ENCODE measurements at places on chromosomes 5 and 9.

DNA sequence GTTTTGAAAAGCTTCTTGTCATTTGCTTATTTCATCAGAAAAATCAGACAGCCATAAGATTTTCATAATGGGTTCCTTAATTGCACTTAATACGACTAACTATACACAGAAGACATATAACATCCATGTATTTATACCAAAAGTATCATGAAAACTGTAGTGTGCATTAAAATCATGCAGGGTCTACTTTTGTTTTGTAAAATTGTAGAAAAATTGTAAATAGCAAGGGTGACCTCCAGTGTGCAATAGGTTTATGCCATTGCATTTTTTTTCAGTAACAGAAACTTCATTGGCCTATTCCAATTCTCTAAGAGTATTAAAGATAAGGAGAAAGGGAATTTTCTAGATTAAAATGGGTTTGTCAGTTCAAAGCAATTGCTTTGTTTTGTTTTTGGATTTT, 307.6 kb downstream of the KIAA0825 start:
- DNase-seq = no peak

DNA sequence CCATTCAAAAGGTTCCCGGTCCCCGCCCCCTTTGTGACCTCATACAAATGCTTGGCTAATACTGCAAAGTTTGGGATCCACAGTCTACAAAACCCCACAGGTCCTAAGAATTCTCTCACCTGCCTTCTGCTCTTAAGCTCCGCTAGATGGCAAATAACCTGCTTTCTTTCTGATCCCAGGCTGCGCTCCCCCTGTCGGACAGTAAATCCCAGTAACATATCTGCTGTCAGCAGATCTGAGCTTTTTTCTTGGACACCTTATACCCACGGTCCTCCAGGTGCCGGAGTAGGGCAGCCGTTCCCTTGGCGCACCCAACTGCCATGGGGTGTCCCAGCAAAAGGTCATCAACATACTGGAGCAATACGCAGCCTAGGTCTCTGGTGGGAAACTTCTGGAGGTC, 39.0 kb upstream of the PPP1R26 start:
- DNase-seq = no peak

GRCh38 chr9:81566074-81566698, 123.2 kb downstream of the TLE1 start:
- no peak for DNase-seq

- DNase-seq = no peak
Measured at GRCh38 chr9:20333991-20334390, 288.3 kb downstream of the MLLT3 start.

GRCh38 chr5:118479285-118479684, 509.1 kb downstream of the DTWD2 start:
- DNase-seq = no peak

- no peak for DNase-seq
Measured at GRCh38 chr9:4620057-4620765, 41.9 kb upstream of the PLPP6 start.

- peak; percentile 72 for DNase-seq
Measured at GRCh38 chr9:129383561-129384490, 205.8 kb upstream of the IER5L start.

- DNase-seq = no peak
Measured at GRCh38 chr5:673161-673830, 19.9 kb downstream of the TPPP start.

- DNase-seq = no peak
Measured at GRCh38 chr5:171893290-171893886, 107.8 kb downstream of the SMIM23 start.

DNA sequence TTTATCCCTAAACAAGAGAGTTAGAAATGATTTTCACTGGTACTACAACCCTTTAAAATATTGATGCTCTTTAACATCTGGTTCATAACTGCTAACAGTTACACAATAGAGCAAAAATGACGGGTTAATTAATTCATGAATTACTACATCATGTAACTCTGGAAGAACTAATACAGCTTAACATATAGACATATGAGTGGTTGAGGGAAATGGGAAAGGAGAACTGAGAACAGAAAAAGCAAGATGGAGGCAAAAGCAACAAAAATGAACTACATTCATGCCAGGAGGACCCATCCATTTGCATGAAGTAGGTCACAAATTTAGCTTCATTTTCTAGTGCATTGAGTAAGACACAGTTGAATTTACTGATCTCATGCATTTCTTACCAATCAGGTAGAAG, 61.8 kb downstream of the C9 start:
- DNase-seq = no peak

GRCh38 chr5:94505327-94506068, 112.9 kb downstream of the KIAA0825 start:
- DNase-seq = no peak

GRCh38 chr9:136907011-136907914, 20.9 kb downstream of the TRAF2 start:
- no peak for DNase-seq

GRCh38 chr5:11540112-11540511, 364.1 kb downstream of the CTNND2 start:
- no peak for DNase-seq

GRCh38 chr9:112234779-112235178, 59.7 kb upstream of the SUSD1 start:
- DNase-seq = no peak

DNA sequence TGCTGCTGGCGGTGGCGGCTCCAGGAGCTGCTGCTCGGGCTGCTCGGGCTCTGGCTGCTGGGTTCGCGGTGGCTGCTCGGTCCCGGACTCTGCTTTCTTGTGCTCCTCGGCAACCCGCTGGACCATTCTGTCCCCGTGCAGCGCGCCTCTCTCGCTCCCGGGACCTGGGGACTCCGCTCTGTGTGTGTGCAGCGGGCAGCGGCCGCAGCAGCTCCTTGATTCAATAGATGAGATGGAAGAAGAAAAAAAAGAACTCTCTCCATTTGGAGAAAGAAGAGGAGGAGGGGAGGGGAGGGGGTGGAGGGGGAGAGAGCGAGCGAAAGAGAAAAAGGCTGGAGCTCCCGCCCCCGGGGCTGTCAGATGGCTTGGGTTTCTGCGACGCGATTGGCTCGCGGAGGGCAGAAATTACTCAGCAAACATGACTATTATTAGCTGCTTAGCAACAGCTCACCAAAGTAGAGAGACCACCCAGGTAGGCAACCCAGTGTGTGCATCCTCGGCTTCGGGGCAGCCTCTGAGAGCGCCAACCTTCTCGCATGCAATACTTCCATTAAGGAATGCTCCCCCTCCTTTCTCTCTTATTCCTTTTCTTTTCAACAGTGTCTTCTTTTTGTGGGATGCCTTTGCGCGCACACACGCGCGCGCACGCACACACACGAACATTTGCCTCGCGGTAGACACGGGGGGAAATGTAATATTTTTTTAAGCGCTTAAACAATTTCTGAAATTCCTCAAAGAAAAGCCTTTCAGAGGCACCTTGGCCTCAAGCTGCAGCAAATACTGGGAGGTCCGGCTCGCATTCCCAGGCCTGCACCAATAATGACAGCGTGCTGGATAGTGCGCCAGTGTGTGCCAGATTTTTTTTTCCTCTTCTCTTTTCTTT, 7.6 kb downstream of the PTCH1 start:
- peak; percentile 97 for DNase-seq

- no peak for DNase-seq
Measured at GRCh38 chr5:96657068-96657467, 5.1 kb upstream of the CAST start.

- no peak for DNase-seq
Measured at GRCh38 chr9:129608561-129609481, 12.1 kb downstream of the C9orf50 start.

GRCh38 chr9:86892576-86892975, 54.7 kb downstream of the GAS1 start:
- no peak for DNase-seq

DNA sequence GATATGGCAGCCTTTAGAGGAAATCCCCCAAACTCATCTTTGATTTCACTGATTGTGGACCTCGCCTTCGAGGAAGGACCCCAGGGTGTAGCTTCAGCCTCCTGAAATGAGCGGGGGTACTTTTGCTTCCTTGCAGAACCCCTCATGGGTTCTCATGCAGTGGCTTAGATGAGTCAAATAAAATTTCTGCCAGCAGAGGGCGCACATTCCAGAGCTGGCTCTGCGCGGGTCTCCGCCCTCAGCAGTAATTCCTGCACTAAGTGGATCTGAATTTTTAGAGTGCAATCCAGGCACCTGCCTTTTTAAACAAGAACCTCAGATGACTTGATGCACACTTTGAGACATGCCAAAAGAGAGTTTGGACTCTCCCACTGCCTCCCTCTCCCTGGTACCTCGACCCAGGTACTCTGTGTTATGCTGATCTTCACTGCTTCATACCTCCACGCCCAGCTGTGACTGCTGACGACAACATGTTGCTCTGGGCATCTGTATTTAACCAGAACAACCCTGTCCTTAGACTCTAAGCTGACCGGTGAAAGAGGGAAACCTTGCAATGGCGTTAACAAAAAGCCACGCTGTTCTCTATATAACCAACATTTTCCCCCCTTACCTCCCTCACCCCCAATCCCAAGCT, 7.3 kb downstream of the EGFLAM start:
- DNase-seq = peak; percentile 64

GRCh38 chr5:31783731-31784130, 144.8 kb downstream of the PDZD2 start:
- DNase-seq = peak; percentile 25

DNA sequence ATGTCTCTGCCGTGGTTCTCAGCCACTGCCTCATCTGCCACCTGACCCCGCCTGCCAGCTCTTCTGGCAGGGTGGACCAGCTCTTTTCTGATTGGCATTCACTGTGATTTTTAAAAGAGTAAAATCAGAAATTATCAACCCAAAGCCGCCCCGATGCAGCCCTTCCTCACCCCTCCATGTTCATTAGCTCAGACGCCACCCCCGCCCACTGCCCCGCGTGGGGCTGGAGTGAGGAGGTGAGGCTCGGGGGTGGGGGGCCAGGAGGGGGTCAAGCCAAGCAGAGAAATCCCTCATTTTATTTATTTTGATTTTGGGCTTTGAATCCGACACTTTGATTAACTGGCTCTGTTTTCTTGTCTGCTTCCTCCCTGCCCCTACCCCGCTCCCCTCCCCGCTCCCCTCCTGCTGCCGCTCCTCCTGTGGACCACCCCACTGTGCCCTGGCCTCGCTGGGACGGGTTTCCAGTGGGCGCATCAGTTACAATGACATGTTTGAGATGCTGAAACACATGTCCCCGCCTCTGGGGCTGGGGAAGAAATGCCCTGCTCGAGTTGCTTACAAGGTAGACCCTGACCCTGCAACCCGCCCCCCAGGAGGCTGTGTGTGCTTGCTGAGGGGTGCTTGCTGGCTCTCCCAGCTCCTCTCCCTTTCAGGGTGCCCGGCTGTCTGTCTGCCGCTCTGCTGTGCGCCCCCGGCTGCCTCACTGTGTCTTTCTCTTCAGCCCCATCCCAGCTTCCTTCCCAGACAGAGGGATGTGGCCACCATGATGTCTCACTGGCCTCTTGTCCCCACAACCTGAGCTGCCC, 224.9 kb downstream of the CACNA1B start:
- DNase-seq = no peak

DNA sequence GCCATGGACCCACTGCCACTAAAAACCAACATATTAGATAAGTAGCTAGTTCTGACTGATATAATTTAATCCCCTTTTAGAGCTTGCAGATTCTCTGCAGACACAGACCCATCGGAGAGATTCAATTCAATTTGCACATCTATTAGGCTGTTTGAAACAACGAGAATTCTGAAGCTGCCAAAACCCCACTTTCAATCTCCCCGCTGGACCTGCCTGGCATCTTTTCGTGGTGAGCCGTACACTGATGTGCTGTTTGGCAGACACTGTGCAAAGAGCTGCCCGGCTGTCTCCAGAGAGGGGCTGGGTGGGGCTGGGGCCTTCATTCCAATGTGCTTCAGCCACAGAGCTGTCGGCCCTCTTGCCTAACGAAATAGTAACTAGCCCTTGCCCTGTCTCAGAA, 42.1 kb upstream of the FAM240B start:
- no peak for DNase-seq

- DNase-seq = no peak
Measured at GRCh38 chr9:133387680-133388079, 11.5 kb downstream of the STKLD1 start.

- no peak for DNase-seq
Measured at GRCh38 chr5:151820903-151821302, 49.1 kb downstream of the G3BP1 start.

GRCh38 chr5:55702598-55703345, 9.4 kb downstream of the SLC38A9 start:
- no peak for DNase-seq

DNA sequence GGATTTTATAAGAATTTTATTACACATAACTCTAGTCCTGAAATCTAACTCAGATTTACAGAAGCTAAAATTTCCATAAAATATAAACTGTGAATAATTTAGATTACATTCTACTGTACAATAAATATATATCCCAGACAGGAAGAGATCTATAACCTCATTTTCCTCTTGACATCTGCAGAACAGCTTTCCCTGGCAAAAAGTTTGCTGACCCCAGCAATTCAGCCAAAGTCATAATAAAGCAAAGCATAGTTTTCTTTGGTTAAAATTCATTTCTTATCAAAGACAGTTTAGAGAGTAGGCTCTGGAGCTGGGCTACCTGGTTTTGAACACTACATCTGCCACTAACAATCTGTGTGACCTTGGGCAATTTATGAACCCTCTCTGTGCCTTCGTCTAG, 372.5 kb downstream of the CAAP1 start:
- DNase-seq = no peak

- DNase-seq = no peak
Measured at GRCh38 chr5:16066320-16066719, 113.3 kb downstream of the MARCHF11 start.

DNA sequence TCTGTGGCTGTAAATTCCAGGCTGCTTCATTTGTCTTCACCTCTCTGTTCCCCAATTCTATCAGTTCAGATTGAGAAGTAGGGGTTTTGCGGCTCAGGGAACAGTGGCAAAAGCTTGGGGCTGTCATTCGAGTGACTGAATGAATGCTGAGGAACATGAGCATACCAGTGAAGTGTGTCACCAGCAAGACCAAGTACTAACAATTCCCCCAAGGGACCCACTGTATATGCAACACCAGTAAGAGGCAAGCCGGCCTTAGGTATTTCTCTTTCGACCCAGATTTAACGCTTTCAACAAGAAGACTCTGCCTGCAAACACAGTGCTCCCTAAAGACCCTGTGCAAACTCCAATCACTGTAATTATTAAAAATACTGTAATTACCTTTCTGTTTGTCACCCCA, 25.8 kb downstream of the KLHL3 start:
- peak; percentile 27 for DNase-seq

DNA sequence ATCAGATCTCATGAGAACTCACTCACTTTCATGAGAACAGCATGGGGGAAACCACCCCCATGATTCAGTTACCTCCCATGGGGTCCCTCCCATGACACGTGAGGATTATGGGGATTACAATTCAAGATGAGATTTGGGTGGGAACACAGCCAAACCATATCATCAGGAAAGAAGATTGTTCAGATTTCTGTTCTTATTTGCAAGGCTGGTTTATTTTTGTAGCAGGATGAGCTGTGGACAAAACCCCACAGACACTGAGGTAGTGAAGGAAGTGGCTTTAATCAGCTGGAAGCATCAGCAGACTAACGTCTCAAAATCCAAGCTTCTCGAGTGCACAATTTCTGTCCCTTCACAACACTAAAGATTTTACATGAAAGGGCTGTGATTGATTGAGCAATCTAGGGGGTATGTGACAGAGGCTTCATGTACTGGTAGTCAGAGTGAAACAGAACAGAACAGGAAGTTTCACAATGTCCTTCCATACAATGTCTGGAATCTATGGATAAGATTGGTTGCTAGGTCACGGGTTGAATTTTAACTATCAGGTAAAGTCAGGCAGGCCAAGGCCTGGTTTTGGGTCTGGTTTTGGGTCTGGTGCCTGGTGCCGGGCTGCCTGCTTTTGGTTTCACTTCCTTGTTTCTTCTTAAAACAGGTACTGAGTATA, 91.3 kb upstream of the ZNF366 start:
- no peak for DNase-seq

GRCh38 chr5:21085791-21086190, 1097.8 kb upstream of the CDH18 start:
- peak; percentile 36 for DNase-seq

Data from NCI-H2171 treated with DMSO at 0.1 percent for 48 hours (cell line).